ENCODE measurements at places on chromosomes 12 and 14.

- no peak for DNase-seq
Observed at GRCh38 chr14:38285962-38286361, 30.1 kb upstream of the CLEC14A start.

DNA sequence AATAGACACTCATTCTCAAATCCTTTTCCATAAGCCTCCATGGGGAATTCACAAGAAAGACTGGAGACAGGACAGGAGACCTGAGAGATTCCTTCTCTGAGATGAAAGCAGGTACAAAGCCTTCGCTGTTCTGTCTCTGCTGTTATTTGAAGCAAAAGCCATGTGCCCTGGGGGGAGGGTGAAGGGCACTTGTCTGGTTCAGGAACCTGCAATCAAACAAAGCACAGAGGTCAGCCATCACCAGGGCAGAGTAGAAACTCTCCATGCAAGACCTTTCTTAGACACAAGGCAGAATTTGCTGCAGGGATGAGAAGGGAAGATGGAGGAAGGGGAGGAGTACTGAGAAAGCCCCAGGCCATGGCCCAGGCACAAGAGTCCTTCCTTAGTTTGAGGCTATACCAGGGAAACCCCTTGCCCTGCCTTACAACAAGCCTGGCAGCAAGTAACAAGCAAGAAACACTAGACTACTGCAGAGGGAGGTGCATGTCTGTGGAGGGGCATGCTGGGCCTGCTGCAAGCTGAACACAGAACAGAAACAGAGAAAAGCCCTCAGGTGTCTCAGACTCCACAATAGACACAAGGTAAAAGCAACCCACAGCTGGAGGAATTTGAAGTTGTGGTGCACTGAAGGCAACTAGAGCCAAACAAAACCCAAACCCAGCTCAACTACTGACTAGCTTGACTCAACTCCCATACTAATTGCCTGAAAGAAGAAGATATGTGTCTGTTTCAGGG is 7.8 kb upstream of the ART4 start:
- DNase-seq = no peak

DNA sequence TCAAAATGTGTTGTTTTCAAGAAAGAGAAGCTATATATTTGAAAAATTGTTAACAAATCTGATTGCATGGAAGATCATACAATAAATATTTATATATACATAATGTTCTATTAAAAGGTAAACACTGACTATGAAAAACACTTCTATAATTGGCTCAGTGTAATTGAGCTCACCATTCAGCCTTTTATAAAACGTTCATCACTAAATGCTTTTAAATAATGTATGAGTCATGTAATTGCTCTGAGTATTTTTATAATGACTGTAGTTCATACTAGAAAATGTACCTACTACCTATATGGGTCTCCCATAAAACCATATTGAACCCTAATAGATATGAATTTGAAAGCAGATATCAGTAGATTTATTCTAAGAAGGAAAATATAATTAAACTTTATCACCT is 240.4 kb upstream of the MGAT4C start:
- DNase-seq = no peak

- no peak for DNase-seq
Observed at GRCh38 chr12:105272814-105273416, 36.9 kb upstream of the APPL2 start.

- no peak for DNase-seq
Observed at GRCh38 chr12:77189458-77189857, 124.1 kb upstream of the E2F7 start.

DNA sequence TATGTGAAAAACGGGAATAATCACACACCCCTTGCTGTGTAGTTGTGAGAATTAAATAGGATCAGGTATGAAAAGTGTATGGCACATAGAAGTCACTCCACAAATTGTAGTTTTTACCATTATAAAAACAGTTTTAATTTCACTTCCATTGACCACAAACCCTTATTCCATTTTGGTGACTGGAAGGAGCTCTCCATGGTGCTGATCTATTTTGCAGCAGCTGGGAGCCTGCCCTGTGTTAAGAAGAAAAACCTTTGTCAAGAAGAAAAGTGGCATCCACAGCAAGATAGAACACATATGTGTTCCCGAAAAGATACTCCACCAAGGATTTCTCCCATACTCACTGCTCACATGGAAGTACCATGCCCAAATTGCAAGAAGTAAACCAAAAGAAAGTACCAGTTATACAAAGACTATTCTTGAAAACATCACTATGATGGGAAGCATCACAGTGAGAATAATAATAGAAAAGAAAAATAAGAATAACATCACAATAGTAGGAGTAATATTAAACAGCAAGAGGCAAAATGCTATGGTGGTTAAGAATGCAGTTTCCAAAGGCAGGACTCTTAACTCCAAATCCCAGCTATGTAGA is 58.7 kb downstream of the TUNAR start:
- DNase-seq = no peak

DNA sequence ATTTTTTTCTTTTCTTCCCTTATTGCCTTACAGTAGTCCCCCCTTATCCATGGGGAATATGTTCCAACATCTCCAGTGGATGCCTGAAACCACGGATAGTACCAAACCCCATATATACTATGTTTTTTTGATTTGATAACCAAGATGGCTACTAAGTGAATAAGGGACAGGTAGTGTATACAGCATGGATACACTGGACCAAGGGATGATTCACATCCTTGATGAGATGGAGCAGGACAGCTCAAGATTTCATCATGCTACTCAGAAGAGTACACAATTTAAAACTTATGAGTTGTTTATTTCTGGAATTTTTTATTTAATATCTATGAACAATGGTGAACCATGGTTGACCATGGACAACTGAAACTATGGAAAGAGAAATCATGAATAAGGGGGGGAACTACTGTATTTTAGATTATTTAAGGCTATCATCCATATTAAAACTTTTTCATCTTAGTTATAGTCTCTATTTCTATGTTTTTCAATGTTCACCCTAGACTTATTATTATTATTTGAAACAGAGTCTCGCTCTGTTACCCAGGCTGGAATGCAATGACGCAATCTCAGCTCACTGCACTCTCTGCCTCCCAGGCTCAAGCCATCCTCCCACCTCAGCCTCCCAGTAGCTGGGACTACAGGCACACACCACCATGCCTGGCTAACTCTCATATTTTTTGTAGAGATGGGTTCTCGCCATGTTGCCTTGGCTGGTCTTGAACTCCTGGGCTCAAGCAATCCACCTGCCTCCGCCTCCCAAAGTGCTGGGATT is 188.0 kb upstream of the PELI2 start:
- no peak for DNase-seq

- peak; percentile 74 for DNase-seq
Observed at GRCh38 chr12:3034067-3034750, 43.0 kb upstream of the TSPAN9 start.

DNA sequence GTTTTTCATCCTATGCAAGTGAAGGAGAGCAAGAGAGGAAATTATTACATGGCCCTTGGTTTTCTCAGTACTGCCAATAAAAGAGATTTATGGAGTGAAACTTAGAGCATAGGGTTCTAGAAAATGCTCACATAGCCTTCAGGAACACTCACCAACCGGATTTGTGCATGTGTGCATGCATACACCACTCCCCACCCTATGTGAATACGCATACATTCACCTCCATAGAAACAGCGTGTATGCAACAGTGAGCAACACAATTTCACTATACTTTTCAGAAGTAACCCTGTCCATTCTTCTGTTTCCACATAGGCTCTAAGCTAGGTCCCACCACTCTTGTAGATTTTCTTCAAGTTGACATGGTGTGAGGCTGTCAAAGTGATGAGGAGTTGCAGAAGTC is 31.5 kb upstream of the HOXC13 start:
- DNase-seq = no peak

DNA sequence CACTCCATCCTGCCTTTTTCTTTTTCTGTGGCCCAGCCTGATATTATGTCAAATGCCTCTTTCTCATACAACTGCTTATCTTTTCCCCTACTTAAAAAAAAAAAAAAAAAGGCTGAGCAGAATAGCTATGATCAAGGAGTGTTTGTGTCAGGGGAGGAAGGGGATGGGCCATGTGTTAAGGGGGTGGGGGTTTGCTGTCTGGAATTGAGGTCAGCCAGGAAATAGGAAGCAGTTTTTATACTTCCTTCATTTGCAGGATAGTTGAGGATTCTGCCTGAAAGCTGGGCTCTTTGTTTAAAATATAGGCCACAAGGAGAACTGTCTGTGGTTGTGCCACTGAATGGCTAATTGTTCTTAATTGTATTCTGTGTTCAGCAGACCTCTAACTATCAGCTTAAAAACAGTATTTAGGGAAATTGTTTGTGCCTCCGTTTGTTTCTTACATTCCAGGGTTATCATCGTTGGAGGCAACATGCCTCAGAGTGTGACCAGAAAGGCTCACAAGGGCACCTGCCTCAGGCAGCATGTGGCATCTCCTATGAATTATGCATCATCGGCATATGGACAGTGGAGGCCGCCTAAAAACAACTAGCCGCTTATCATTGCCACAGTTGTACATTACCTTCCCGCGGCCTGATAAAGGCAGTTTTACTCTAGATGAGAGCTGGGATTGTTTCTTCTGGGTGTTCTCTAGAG is 96.0 kb downstream of the SRGAP1 start:
- DNase-seq = no peak

DNA sequence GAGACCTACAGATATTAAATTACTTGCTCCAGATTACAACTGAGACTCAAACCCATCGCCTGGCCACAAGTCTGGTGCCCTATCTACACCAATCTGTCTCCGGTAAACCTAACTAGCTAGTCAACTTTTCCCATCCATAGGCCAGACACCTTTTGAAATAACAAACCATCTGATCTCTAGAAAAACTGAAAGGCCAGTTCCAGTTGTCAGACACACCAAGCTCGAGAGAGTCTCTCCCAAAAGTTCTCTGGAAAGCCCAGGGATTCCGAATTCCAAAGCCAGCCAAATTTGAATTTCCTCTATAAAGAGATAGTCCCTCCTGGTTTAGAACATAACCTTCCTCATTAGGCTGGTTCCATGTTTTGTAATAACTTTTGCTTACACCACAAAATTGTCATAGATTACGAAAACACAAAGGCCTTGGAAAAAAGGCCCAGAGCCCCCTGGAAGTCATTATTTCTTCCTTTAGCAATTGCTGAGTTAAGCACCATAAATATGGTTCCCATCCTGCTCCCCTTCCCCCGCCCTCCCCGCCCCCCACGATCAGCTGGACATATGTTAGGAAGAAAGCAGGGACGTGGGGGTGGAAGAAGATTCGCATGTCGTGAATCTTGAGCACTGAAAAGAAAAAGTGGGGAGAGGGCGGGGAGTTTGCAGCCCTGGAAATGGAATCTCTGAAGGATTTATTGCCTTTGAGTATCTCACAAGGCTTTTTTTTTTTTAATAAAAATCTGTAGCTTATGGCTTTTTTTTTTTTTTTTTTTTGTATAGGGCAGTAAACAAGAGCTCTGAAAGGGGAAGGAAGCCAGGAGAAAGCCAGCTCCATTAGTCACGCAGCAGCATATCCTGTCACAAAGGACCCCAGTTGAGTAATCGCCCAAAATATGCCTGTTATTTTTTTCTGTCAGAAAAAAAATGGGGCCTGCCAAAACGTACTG is 110.4 kb downstream of the ZFP36L1 start:
- DNase-seq = peak; percentile 68

GRCh38 chr12:65280306-65280705 is 1.8 kb downstream of the MSRB3 start:
- no peak for DNase-seq

- no peak for DNase-seq
Observed at GRCh38 chr12:57906821-57907220, 34.5 kb upstream of the ATP23 start.

GRCh38 chr12:132171968-132172521 is 27.8 kb downstream of the NOC4L start:
- DNase-seq = no peak

- no peak for DNase-seq
Observed at GRCh38 chr12:53980104-53980801, 4.7 kb upstream of the HOXC10 start.

DNA sequence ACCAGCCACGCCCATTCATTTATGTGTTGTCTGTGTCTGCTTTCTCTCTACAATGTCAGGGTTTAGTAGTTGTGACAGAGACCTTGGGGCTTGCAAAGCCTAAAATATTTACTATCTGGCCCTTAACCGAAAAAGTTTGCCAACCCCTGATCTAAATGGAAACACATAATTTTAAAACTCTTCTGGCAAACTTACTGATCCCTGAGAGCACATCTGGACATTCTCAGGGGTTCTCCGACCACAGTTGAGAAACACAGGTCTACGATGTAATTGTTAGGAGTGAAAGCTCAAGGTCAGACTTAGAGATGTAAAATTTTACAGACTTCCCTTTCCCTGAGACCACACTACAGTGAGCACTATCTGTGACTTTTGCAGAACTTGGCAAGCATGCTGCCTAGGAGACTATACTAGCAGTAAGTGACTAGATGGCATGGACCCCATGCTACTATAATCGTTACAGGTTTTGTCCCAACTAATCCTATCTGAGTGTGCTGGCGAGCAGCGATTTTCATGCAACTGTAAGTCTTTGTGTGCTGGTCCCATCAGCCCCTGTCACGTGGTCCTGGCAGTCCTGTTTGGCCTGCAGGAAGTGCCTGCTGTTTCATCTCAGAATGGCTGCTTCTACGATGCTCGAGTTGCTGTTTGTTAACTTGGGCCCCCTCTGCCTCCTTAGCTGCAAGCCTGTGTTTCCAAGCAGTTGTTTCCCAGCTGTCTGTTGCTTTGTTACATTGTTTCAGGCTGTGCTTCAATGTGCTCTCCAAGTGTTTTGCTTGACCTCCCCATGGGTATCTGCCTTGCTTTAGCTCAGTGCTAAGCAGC is 21.6 kb downstream of the TMTC2 start:
- DNase-seq = peak; percentile 21
